ENCODE measurements at places on chromosomes 4 and X. TPM values are rescaled to one million over a fixed set of nuclear protein-coding genes. Genes with fewer than 3 reads are reported as not detected.

Gene GLRA3
- total RNA-seq, result not detected

Gene IL1RAPL1
- 0.06 TPM for total RNA-seq

Gene ATP2B3
- total RNA-seq, result not detected

Gene MAGEA10
- not detected for total RNA-seq

Gene IL21
- total RNA-seq, result not detected

Gene AMBN
- total RNA-seq, result not detected

Gene TRIM75
- not detected for total RNA-seq

Gene PPP4R3C
- not detected for total RNA-seq

Gene BEX5
- not detected for total RNA-seq

Gene CACNA1F
- not detected for total RNA-seq

Gene SPANXA2
- total RNA-seq, result not detected

Gene SPANXN3
- total RNA-seq, result not detected

Gene PRSS12
- not detected for total RNA-seq

Gene VSIG4
- total RNA-seq, result not detected

Gene PLAC1
- 0.12 TPM for total RNA-seq

Gene TCEAL7
- 8.0 TPM for total RNA-seq

Gene RNF128
- total RNA-seq, result not detected
